ENCODE measurements at places on chromosomes 11 and 22. TPM values are rescaled to one million over a fixed set of nuclear protein-coding genes. Genes with fewer than 3 reads are reported as not detected.

GRCh38 chr22:34763496-34763895 lies 302.5 kb upstream of the ISX start:
- DNase-seq, result no peak

Gene CREB3L1
- 24.9 TPM for total RNA-seq

GRCh38 chr11:76226626-76227025 lies 20.3 kb upstream of the WNT11 start:
- no peak for DNase-seq

DNA sequence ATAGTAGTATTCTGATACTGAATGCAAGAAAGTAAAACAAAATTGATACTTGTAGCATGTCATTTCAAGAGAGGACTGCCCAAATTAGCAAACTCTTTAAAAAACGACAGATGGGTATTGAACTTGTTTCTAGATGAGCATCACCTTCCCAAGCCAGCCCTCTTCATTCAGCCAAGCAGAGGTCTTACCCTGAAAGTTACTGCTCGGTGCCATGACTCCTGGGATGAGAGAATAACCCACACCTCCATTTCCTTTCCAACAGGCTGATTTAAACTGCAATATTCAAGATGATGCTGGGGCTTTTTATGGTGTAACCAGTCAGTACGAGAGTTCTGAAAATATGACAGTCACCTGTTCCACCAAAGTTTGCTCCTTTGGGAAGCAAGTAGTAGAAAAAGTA lies 84.5 kb upstream of the RASSF10 start:
- DNase-seq, result no peak

Gene PLEKHA7
- 59.7 TPM for total RNA-seq

All from Caco-2 (cell line).